ENCODE measurements at places on chromosomes 6 and 20. TPM values are rescaled to one million over a fixed set of nuclear protein-coding genes. Genes with fewer than 3 reads are reported as not detected.
A peak's percentile ranks its signal among the peaks of the same experiment; 100 is the strongest.

DNA sequence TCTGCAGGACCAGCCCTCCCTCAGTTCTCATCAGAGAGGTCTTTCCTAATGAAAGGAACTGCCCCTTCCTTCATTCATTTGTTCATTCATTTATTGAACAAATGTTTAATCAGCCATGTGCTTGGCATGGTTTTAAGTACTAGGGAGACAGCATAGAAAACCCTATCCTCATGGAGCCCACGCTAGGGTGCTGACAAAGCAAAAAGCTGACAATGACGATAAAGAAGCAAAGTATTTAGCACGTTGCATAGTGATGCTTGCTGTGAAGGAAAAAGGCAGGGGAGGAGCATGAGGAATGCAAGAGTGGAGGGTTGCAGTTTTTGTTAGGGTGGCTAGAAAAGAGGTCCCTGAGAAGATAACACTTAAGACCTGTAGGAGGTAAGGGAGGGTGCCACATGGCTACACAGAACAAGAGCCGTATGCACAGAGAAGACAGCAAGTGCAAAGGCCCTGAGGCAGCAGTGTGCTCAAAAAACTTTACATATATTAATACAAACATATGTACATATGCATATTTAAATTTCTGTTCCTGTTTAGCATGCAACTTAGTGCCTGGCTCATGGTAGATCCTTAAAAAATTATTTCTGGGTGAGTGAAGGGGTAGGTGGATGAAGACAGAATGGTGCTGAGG, 98.9 kb downstream of the EYA2 start:
- no peaks in the 10 kb centered on the region for H3K36me3 ChIP-seq
- H3K27me3 ChIP-seq = no peaks in the 10 kb centered on the region
- no peaks in the 10 kb centered on the region for H3K4me1 ChIP-seq
- H3K4me3 ChIP-seq = no peak overlapping the region
- no peak overlapping the region for H3K27ac ChIP-seq

DNA sequence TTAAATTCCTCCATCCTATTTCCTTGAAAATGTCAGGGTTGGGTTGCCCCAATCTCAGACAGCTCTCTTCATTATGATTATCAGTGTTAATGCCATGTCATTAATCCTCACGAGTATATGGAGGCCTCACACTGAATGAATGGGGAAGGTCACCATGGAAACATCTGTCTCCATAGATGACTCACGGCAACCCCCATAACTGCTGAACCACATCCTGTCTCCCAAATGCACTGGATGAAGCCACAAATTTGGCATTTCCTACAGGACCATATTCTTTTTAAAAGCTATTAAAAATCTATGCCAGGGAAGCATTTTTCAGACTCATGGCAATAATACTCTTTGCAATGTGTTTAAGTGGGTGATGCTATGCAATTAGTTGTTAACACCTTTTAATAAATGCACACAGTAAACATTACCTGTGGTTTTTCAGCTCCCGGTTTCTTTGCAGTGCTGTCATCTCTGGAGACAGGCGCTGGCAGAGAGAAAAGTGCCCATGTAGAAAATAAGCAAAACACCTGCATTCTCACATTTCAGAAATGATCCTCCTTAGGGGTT, 80.1 kb upstream of the PTPRK start:
- H3K4me1 ChIP-seq = no peaks in the 10 kb centered on the region
- H3K4me3 ChIP-seq = no peak overlapping the region
- H3K36me3 ChIP-seq = no peaks in the 10 kb centered on the region

- H3K36me3 ChIP-seq = peaks cover 5% of the 10 kb centered on the region
- H3K27ac ChIP-seq = peak overlapping the region; percentile 94
- H3K4me3 ChIP-seq = peak overlapping the region; percentile 91
- no peaks in the 10 kb centered on the region for H3K27me3 ChIP-seq
- DNase-seq = no peak
- no peaks in the 10 kb centered on the region for H3K4me1 ChIP-seq
Measured at GRCh38 chr6:27694547-27694874, 217.7 kb downstream of the OR2B2 start.

DNA sequence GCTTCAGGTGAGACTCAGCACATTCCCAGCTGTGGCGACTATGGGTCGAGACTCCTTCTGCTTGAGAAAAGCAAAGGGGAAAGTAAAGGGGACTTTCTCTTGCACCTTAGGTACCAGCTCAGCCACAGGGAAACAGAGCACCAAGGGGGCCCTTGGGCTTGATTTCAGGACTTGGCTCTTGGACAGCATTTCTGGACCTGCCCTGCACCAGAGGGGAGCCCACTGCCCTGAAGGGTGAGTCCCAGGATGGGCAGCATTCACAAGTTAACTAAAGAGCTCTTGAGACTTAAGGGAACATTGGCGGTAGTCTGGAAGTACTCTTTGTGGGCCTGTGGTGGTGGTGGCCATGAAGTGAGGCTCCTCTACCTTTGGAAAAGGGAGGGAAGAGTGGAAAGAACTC, 50.3 kb upstream of the RCAN2 start:
- no peak overlapping the region for H3K27ac ChIP-seq
- H3K27me3 ChIP-seq = no peaks in the 10 kb centered on the region
- DNase-seq = no peak
- no peaks in the 10 kb centered on the region for H3K36me3 ChIP-seq
- no peak overlapping the region for H3K4me3 ChIP-seq

DNA sequence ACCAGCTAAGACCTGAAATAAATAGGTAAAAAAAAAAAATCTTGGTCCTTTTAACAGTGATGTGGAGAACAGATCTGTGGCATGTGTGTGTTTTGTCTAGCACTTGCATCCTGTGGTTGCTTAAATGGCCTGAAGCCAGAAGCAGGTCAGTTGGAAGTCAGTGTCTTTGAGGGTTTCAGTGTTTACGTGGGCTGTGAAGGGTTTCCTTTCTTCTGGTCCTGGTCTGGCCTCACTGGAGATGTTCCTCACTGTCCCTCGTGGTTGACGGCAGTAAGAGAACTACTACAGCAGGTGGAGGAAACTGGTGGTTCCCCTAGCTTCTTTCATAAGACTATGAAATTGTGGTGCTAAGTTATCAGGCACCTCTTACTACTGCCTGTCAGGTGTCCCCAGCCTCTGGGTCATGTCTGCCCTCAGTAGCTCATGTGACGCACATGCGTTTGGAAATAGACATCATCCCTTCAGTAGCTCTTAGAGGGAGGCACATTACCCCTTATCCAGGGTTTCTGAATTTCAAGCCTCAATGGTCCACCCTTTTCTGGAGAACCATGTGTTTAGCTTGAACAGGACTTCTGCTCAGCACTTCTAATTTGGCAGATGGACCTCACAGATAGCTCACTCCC, 59.4 kb upstream of the SCP2D1 start:
- no peak overlapping the region for H3K27ac ChIP-seq
- H3K27me3 ChIP-seq = no peaks in the 10 kb centered on the region
- H3K4me3 ChIP-seq = no peak overlapping the region
- no peaks in the 10 kb centered on the region for H3K4me1 ChIP-seq
- H3K36me3 ChIP-seq = no peaks in the 10 kb centered on the region
- no peak for DNase-seq

DNA sequence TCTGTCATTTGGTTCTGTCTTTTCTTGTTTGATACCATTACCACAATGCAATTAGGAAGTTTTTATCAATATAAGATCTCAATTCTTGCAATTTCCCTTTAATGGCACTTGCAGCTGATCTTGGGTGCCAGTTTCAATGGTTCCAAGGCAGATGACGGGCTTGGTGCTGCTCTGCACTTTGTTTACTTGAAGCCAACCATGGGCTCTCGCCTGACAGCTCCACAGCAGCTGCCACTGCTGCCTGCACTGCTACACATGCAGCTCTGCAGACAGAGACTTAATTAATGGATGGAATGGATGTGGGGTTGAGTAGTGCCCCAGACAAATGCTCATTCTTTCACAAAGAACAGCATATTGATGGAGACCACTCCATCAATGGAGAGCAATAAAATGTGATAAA, 1024.3 kb upstream of the EPHA7 start:
- no peak for DNase-seq
- no peak overlapping the region for H3K27ac ChIP-seq
- H3K36me3 ChIP-seq = no peaks in the 10 kb centered on the region
- H3K27me3 ChIP-seq = no peaks in the 10 kb centered on the region

The EPPIN gene
- total RNA-seq = not detected

The EDN1 gene
- total RNA-seq = 15.1 TPM

The PCK1 gene
- total RNA-seq = 0.21 TPM

- DNase-seq = no peak
- no peaks in the 10 kb centered on the region for H3K27me3 ChIP-seq
- no peaks in the 10 kb centered on the region for H3K36me3 ChIP-seq
- no peak overlapping the region for H3K4me3 ChIP-seq
- H3K27ac ChIP-seq = no peak overlapping the region
Measured at GRCh38 chr6:102918161-102918560, 1524.7 kb downstream of the GRIK2 start.

Data from Panc1 (cell line).